ENCODE measurements at places on chromosomes 12 and 14.
A peak's percentile ranks its signal among the peaks of the same experiment; 100 is the strongest.

- DNase-seq, result no peak
Observed at GRCh38 chr12:71973687-71974086, 35.0 kb downstream of the TPH2 start.

DNA sequence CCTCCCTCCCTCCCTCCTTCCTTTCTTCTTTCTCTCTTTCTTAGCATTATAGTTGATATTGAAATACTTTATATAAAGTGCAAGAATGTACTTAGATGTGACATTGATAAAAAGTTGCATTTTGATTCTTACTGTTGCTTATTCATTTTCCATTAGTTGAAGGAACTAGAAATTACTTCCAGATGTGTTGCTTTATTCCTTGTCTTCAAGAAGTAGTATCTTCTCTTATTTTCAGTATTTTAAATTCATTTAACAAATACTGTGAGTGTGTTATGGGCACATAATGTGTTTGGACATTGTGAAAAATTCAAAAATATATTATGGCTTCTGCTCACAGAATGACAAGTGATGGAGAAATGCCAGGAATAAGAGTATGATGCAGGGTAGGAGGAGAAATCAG is 45.6 kb downstream of the TRMT5 start:
- no peak for DNase-seq

DNA sequence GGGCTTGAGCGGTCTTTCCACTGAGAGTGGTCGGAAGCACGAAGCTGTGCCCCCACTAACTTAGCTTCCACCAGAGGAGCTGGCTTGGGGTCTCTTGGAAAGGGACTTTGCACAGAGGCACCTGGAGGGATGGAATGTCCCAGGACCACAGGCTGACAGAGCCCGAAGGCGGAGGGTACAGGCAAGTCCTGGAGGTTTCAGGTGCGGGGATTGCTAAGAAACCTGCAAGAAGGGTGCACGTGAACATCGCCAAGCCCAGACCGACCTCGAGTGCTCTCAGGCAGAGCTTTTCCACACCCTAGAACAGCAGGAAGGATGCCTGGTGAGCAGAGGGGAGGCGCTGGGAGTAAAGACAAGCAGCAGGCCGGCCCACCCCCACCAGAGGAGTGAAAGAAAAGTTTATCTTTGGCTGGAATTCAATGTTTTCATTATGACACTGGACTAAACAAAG is 61.6 kb downstream of the SERPINA3 start:
- peak; percentile 45 for DNase-seq

GRCh38 chr14:88106377-88106776 is 101.4 kb downstream of the GPR65 start:
- no peak for DNase-seq

GRCh38 chr14:96723946-96724345 is 73.2 kb upstream of the VRK1 start:
- DNase-seq, result no peak

GRCh38 chr14:36014236-36014635 is 162.3 kb downstream of the PTCSC3 start:
- no peak for DNase-seq

DNA sequence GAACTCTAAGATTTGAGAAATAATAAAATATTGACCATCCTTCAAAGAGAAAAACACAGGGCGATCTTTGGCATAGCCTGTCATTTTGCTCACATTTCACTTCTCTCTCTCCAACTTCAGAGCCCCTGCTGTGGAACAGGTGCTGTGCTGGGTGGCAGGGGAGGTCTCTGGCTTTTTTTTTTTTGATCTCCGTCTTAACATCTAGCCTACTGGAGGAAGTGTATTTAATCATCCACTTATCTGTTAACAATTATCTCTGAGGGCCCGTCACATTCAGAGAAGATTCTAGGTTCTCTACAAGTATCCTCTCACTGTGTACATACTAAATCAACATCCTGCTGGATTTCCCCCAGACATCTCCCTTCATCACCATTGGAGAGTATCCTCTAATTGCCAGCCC is 34.1 kb downstream of the CHST11 start:
- DNase-seq, result no peak

GRCh38 chr14:92954933-92955332 is 32.0 kb downstream of the CHGA start:
- no peak for DNase-seq
